SJCRH30 (cell line): ENCODE measurements at places on chromosomes 5 and 9.

- no peak for DNase-seq
Observed at GRCh38 chr9:94083384-94083783, 880 bp upstream of the PTPDC1 start.

DNA sequence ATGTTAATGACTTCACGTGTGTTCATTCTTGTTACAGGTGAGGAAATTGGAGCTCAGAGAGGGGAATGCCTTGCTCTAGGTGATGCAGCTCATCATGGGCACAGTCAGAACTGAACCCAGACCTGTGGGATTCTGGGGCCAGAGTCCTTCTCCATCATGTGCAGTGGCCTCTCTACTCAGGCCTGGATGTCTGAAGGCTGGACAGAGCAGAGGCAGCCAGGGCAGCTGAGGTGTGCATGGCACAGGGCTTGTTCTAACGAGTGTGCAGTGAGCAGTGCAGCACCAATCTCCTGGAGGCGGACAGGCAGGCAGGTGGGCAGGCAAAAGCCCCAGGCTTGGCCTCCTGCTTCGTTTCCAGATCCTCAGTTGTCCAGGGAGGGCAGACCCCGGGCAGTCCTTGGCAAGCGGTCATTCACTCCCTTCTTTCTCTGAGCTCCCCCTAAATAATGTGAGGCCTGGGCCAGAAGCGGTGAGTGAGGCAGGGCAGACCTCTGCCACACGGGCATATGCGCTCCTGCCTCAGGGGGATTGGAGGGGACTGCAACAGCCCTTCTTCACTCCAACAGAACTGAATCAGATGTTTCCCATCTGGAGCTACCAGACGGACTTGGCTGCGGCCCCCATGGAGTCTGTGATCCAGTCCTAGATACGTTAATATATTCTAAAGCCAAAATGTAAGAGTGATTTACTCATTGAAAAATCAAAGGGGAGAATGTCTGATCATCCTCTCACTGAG, 68.7 kb upstream of the FSTL4 start:
- DNase-seq: no peak

DNA sequence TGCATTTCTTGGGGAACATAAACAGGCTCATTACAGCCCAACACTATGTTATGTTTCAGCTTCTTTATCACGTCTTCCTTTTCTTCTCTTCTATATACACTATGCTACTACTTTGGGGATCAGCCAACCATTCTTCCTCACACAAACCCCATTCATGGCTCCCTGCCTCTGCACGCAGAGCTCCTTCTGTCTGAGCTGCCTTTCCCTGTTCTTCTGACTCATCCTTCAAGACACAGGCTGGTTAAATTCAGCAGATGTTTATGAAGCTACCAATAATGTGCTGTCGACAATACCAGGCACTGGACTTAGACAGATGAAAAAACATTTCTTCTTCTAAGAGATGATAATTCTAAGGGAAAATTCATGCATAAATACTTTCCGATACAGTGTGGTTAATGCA, 102.5 kb upstream of the TXNDC8 start:
- DNase-seq: no peak

GRCh38 chr5:94031631-94032030, 290.2 kb upstream of the POU5F2 start:
- DNase-seq: no peak

DNA sequence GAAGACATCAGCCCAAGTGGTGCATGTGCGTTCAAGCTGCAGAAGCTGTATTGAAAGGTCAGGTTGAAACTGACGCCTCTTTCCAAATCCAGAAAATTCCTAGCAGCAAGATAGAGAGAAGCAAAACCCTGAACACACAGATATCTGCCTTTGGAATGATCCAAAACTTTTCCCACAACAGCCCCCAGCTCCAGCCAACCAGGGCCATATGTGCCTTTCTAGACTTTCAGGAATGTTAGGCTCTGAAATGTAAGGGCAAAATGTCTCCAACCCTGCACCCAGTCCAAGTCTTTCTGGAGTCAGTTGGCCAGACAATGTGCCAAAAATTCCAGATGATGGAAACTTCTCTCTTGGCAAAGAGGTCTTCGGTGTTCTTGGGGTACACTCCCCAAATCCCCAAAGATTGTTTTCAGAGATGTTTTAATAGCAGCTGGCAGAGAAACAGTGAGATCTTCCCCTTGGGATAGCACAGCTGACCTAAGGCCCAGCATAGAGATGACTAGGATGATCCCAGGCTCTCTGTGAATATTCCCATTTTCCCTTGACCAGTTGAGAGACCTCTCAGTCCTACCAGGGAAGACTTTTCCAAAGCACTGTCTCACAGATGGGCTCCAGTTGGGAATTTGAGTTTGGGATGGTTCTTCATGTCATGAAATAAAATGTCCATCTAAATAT, 440.4 kb upstream of the CD180 start:
- DNase-seq: no peak
